Activated naive CD4-positive, alpha-beta T cell treated with anti-CD3 and anti-CD28 coated beads, Interleukin-2, amount 50 U/mL, for 16 hours (primary cell): ENCODE measurements at places on chromosomes 1 and 21.
A peak's percentile ranks its signal among the peaks of the same experiment; 100 is the strongest.

DNA sequence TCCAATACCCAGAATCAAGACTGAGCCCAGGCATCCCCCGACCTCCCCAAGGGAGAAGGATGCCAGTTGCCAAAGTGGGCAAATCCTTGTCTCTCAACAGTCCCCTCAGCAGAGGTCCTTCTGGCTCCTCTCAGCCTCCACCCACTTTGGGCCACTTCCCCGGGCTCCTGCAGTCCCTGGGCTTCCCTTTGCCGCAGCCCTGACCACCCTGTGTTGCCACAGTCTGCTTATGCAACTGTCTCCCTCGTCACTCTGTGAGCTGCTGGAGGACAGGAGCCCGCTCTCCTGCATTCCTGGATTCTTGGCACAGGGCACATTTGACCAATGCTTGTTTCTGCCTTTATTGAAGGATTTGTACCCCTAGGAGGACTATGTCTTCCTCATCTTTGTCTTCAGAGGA is 2.9 kb upstream of the LRP8 start:
- peak; percentile 3 for DNase-seq

GRCh38 chr1:204567071-204567470 is 50.9 kb downstream of the MDM4 start:
- no peak for DNase-seq

DNA sequence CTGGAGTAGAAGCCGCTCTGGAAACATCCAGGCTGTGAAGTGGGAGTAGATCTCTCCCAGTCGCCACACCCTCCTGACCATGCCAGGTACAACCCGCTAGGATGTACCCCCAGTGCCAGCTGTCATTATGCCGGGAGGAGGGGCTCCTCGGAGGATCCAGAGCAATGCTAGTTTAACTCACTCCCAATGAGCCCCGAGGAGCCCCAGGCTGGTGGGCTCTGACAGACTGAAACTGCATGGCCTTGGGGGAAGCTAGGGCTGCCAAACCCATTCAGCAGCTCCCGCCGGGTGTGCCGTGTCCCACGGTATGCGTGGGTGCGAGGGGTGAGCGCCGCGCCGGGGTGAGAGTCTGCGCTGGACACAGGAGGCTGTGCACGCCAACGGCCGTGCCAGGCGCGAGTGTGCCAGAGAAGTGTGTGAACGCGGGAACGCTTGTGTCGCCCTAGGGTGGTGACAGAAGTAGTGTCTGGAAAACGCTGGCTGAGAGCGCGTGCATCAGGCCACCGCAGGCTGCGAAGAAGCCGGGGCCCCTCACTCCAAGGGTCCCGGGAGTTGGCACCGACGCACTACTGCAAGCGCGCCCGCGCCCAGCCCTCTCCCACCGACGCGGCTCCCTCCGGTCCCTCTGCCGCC is 177.1 kb upstream of the EDN2 start:
- DNase-seq, result peak; percentile 29

- no peak for DNase-seq
Observed at GRCh38 chr1:204616641-204617040, 68.9 kb downstream of the LRRN2 start.

DNA sequence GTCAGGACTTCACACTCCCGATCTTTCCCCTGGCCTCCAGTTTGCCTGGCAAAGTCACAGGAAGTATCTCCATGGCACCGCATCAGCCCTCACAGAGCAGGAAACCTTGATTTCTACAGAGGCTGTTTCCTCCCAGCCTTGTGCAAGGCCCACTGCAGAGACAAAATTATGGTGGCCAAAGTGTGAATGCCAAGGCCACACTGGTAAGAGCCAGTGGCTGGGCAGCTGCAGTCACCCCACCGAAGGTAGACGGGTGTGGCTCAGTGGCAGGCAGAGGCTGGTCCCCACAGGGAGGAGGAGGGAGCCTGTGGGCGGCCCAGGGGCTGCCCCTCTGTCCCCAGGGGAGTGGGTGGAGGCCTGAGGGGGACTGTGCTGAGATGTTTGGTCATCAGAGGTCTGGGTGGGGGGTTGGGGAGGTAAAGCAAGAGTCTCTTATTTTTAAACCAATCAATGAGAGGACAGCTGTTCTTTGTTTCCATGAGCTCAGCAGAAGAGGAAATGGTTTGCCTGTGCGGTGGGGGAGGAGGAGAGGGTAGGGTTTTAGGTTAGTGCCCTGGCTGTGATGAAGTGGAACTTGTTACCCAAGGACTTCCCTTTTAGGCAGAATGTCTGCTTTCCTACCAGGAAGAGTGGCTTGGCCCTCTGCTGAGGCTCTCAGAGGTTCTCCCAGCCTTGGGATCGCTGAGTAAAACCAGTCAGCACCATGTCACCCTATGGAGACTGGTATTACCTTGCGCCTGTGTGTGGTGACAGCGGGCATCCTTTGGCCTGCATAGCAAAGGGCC is 18.0 kb upstream of the BTG2 start:
- peak; percentile 58 for DNase-seq

DNA sequence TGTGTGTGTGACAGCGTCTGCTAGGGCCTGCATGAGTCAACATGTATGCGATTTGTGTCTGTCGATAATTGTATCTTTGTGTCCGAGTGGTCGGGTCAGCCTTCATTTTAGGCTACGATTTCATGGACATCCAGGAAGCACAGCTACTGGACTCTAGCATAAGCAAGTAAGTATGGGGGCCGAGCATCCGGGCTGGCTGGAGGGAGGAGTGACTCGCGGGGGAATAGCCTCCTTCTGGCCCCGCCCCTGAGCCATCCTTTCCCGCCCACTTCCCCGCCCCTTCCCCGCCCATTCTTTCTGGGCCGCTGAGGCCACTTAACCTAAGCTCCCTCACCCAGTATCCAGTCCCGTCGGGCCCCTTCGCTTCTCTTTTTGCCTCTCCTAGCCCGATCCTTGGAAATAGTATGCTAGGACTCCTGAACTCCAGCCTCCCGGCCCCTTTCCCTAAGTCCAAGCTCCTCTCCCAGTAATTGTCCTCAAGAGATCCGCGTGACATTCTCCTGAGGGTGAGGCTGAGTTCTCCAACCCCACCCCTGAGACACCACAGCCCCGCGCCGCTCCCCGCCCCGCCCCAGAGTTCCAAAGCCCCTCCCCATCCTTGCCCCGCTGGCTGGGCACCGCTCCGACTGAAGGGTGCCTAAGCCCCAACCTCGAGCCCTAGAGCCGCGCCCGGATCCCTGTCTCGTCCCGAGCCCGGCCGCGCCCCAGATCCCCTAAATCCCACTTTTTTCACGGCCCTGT is 1.2 kb downstream of the MAP3K6 start:
- DNase-seq, result peak; percentile 70

GRCh38 chr1:187310038-187310631 is 481.4 kb downstream of the PLA2G4A start:
- DNase-seq, result no peak
